ENCODE measurements at places on chromosomes 1 and 21.

DNA sequence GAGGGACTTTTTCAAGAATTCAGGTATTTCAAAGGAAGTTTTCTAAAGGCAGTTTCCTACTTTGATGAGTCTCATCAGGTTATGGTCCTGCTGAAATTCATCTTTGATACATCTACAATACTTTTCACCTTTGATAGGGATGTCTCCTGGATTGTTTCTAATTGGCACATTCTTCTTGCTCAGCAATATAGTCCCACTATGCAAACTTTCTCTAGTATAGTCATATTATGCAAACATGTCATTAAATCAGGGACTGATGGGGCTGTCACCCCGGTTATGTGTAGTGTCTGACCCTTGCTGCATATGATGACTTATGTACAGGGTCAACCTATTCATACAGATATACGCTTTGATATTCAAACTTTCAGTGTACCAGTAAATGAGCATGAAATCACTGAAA lies 379 bp upstream of the FCRL1 start:
- no peak for DNase-seq

DNA sequence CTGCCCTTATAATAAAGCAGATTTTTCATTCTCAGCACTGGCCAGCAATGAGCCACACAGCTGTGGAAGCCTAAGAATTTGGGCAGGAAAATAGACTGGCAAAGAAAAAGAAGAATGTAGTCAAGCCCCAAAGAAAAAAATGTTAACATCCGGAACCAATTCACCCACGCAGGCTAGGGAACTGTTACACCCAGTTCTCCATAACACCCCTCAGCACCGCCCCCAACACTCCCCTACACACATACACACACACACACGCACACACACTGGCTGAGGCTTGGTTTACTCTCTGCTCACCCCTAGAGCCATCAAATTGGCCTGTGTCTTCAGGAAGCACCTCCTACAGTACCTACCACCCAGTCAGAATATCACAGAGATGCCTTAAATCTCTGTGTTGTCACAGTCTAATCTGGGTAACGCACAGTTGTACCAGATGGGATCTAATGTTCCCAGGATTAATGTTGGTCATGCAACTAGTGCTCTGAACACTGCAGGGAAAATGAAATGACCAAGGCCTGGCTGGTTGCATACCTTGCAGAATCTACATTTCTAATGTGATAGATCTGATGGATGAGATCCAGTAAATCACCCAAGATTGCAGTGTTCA lies 14.5 kb downstream of the TBX15 start:
- DNase-seq, result no peak

DNA sequence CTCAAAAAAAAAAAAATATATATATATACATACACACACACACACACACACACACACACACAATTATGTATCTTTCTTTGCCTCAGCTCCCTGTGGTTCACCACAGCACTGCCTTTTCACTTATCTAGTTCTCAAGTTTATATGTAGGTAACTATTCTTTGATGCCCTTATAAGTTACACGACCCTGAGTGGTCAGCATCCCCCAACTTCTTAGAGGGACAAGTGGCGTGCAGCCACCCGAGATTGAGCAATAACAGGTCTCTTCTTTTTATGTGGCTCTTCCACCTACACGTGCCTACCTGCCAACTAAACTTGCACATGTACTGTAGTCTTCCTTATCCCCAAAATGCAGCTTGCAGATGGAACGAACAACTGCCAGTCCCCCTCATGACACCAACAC lies 120.8 kb downstream of the GABPA start:
- no peak for DNase-seq

DNA sequence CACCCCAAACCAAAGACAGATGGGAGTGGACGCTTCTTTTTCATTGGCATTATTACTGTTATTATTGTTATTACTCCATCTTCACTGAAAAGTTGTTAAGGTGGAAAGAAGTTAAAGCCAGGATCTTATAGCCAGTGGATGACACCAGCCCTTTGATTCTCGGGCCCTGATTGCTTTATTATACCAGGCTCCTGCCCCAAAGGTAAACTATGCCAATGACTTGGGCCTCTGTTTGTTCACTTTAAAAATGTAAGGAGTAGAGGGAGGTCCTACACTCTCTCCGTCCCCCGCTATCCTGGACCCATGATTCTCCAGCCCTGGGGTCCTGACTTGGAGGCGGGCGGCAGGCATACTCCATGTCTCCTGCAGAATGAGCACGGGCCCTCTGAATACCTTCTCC lies 106.8 kb downstream of the TOMM20 start:
- DNase-seq, result peak; percentile 17

- peak; percentile 33 for DNase-seq
Observed at GRCh38 chr1:201946224-201946908, at the start of gene LMOD1. Gene LMOD1 (minus strand): TSS chr1:201946548. CDS start chr1:201946340, 208 bp downstream.

- DNase-seq, result peak; percentile 74
Observed at GRCh38 chr1:2801535-2802291, at the start of gene TTC34. Gene TTC34 (minus strand): TSS chr1:2801693. CDS start chr1:2800827, 866 bp downstream.

GRCh38 chr1:232600424-232601258 lies 29.3 kb downstream of the SIPA1L2 start:
- DNase-seq, result no peak

- no peak for DNase-seq
Observed at GRCh38 chr1:224757508-224757907, 141.4 kb downstream of the CNIH3 start.

DNA sequence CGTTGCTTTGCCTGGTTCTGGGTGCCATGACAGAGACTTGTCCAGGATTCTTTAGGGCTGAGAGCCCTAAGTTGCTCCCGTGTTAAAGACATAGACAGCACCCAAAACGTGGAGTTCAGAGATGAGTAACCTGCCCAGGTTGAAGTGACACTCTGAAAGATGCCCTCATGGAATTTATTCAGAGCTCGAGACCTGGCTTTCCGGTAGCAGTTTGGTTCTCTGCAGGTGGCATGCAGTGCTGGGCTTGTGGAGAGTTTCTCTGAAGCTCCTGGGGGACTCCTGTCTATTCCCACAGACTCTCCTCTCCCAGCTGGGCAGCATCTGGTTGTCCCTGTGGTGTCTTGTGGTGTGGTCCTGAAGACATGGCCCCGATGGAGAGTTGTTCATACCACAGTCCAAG lies 241.0 kb downstream of the RHOU start:
- no peak for DNase-seq

- no peak for DNase-seq
Observed at GRCh38 chr1:74693473-74693872, 19.9 kb upstream of the ERICH3 start.

- DNase-seq, result no peak
Observed at GRCh38 chr1:196517193-196517592, 91.0 kb downstream of the KCNT2 start.

DNA sequence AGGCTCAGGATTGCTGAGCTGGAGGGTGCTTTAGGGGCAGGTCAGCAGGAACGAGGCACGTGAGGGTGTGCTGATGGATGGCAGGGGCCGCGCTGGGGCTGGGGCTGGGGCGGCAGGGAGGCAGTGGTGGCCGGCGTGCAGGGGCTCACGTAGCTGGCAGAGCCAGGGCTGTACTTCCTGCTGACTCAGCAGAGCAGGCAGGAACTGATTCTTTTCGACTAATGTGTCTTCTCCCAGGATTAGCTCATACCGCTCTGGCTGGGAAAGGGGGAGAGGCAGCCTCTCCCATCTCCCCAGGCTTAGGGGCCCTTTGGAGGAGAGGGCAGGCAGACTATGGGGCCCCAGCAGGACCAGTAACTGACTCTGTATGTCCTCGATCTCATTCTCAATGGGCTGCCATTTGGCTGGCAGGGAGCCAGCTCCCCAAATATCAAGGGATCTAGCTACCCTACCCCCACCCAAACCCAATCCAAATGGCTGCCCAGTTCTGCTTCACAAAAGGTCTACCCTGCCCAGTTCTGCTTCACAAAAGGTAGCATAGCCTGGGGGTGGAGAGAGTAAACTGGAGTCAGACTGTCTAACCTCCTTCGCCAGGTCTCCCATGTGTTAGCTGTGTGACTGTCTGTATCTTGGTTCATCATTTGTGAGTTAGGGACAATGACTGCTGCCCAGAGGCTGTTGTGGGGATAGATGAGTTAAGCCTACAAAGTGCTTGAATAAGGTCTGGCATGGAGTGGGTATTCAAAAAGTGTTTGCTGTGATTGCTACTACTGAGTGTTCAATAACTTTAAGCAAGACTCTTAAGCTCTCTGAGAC lies 100.1 kb upstream of the SLC2A1 start:
- DNase-seq, result peak; percentile 48

GRCh38 chr1:7568053-7568452 lies 203.0 kb upstream of the VAMP3 start:
- DNase-seq, result no peak

GRCh38 chr1:91924146-91924545 lies 25.1 kb upstream of the BRDT start:
- DNase-seq, result no peak

DNA sequence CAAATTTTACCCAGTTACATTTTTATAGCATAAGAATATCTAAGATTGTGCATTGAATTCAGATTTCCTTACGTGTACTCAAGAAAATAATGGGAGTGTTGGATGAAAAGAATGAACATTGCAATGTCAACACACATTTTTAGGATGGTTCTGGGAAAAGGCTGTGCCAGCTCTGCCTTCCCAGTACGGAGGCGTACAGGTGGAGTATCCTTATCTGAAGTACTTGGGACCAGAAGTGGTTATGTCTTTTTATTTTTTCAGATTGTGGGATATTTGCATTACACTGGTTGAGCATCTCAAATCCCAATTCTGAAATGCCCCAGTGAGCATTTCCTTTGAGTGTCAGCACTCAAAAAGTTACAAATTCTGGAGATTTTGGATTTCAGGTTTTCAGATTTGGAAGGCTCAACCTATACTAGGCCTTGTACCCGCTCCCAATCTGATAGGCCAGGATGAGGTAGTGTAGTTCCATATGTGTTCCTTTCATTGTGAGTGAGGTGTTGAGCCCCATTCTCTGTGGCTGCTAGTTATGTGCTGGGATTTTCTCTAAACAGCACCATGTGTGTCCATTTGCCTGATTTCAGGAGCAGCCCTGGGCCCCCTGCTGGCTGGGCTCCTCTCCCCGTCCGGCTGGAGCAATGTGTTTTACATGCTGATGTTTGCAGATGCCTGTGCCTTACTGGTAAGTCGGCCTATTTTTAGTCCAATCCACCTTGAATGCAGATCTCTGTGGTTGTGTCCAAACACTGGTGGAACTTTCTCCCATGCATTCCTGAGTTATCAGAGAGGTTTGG lies 60.8 kb downstream of the SLC37A1 start:
- DNase-seq, result no peak

DNA sequence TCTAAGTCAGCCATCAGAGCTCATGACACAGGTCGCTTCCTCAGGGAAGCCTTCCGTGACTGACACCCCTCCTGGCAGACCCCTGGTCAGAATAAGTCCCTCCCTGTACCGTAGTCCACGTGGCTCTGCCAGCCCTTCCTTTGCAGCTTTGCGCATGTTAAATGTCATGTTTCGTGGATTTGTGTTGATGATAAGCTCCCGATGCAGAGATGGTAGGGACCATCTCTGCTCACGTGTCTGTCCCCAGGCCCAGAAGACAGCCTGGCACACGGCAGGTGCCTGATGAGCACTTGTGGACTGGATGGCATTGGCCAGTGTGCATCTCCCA lies 75.9 kb downstream of the DHRS3 start:
- no peak for DNase-seq

GRCh38 chr1:35532497-35533223 lies 24.5 kb downstream of the KIAA0319L start:
- DNase-seq, result no peak

DNA sequence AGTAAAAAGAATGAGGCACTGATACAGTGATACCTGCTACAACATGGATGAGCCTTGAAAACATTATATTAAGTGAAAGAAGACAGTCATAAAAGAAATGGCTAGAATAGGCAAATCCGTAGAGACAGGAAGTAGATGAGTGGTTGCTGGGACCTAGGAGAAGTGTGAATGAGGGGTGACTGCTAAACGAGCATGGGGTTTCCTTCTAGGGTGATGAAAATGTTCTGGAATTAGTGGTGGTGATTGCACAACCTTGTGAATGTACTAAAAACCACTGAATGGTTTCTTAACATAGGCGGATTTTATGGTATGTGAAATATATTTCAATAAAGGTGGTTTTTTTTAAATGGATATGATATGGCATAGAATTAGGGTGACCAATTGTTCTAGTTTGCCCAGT lies 12.6 kb upstream of the SERINC2 start:
- no peak for DNase-seq

DNA sequence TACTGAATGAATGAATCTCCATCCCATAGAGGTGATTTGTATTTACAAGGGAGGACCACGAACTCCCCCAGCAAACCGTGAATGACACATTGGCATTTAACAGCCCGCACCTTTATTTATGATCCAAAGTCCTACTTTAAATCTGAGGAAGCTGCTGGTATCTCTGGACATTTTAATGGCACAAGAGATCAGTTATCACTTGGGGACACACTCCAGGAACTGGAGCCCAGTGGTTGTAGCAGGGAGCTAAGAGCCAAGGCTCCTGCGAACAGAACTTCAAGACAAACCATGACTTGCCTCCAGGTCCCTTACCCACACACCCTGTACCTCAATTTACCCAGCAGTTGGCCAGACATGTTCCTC lies 1.2 kb downstream of the CTNNBIP1 start:
- DNase-seq, result no peak

DNA sequence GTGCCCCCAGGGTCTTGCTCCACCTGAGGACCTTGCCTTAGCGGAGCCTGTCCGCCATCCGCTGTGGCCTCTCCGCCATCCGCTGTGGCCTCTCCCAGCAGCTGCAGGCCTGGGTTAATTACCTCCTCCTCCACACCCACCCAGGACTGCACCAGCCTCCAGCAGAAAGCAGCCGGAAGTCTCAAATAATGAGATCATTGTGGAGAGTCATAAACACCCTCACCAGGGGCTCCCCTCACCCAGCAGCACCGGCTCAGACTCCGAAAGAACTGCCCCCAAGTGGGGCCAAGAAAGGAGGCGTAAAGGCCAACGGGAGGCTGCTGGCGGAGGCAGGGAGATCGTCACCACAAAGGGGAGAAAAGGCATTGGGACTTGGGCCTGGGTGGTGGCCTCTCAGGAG lies 10.7 kb upstream of the GPR153 start:
- no peak for DNase-seq

DNA sequence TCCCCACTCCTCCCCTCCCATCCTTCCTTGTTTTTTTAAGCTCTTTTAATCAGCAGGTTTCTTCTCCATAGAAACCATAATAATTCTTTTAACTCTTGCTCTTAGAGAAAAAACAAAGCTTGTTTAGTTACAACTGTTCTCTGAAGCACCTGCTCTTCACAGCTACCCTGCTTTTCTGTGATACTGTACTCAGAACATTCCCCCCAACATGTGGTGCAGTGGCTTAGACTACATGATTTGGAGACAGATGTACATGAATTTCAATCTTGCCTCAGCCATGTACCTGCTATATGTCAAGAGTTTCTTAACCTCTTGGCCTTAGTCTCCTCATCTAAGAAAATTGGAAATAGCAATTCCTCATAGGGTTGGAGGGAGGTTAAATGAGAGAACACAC lies 33.5 kb downstream of the LAMC2 start:
- no peak for DNase-seq

Data from stimulated activated CD8-positive, alpha-beta memory T cell treated with anti-CD3 and anti-CD28 coated beads, Interleukin-4, amount 100 ng/mL, for 48 hours (primary cell).